ENCODE measurements at places on chromosomes 11 and 22.

- no peak for DNase-seq
Measured at GRCh38 chr11:17811352-17811751, 76.8 kb downstream of the KCNC1 start.

- no peak for DNase-seq
Measured at GRCh38 chr11:91902312-91902711, 322.3 kb upstream of the FAT3 start.

GRCh38 chr22:37633625-37634416 is 5.6 kb upstream of the SH3BP1 start:
- DNase-seq, result no peak

DNA sequence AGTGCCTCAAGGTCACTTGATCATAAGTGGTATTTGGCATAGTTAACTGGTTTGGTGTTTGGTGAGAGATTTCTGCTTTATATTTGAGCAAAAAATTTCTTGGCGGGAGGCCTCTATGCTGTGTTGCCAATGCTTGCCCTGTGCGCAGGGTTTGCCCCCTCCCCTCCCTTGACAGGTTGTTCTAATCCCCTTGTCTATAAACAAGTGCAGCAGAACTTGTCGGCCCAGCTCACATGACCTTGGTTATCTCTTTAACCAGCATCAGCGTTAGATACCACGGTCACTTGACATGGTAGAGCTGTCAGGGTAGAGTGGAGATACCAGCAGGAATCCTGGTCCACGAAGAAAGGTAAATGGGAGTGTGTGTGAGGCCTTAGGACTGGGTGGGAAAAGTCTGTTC is 35.6 kb downstream of the MARK2 start:
- DNase-seq, result no peak

- no peak for DNase-seq
Measured at GRCh38 chr11:94787801-94788200, 19.6 kb downstream of the AMOTL1 start.

DNA sequence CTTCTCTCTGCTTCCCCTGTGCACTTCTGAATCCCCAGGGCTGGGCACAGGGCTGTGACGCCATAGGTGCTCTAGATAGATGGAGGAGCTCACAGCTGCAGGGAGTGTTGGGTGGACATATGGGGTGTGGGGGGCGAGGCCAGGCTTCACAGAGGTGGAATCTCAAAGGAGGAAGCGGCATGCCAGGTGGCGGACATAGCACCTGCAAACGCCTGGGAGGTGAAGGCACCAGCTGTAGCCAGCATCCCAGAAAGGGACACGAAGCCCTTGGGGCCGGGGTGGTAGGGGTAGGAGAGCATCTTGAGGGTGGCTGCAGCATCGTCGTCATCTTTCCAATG is 14.6 kb upstream of the KCNQ1OT1 start:
- DNase-seq, result no peak

- DNase-seq, result no peak
Measured at GRCh38 chr11:68037411-68038225, 1.2 kb upstream of the TCIRG1 start.

Measured in NCI-H187 (cell line).